ENCODE measurements at places on chromosomes 13 and 19.
A peak's percentile ranks its signal among the peaks of the same experiment; 100 is the strongest.

DNA sequence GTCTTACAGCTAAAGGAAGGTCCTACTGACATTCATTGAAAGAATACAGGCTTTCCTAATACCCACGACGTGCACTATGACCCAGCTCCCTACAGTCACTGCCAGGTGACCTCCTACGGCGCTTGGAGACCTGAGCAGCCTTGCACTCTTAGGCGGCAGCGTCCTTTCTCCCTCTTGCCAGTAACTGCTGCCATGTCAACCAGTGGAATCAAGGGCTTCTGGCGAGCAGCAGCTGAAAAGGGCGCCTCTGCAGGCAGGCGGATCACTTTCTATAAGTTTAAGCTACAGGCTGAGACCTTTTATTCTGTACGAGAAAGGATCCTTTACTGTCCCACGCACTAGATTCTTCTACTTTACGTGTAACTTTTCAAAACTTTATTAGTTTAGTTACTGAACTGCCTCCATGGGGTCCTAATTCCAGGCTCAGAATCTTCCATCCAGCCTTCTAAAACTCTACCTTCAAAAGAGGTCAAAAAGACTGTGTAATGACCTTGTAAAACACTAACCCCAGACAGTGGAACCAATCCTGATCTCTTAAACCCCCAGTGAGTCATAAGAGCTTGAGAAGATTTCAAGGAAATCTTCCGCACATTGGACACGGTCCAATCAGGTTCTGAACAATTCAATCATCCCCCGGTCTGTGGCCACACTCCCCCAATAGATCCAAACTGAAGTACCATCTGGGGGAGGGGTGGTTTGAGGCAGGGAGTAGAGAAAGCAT is 1.9 kb downstream of the KCTD12 start:
- no peak for DNase-seq

- no peak for DNase-seq
These were observed 104.4 kb downstream of the DOCK9 start for GRCh38 chr13:98873377-98874028.

DNA sequence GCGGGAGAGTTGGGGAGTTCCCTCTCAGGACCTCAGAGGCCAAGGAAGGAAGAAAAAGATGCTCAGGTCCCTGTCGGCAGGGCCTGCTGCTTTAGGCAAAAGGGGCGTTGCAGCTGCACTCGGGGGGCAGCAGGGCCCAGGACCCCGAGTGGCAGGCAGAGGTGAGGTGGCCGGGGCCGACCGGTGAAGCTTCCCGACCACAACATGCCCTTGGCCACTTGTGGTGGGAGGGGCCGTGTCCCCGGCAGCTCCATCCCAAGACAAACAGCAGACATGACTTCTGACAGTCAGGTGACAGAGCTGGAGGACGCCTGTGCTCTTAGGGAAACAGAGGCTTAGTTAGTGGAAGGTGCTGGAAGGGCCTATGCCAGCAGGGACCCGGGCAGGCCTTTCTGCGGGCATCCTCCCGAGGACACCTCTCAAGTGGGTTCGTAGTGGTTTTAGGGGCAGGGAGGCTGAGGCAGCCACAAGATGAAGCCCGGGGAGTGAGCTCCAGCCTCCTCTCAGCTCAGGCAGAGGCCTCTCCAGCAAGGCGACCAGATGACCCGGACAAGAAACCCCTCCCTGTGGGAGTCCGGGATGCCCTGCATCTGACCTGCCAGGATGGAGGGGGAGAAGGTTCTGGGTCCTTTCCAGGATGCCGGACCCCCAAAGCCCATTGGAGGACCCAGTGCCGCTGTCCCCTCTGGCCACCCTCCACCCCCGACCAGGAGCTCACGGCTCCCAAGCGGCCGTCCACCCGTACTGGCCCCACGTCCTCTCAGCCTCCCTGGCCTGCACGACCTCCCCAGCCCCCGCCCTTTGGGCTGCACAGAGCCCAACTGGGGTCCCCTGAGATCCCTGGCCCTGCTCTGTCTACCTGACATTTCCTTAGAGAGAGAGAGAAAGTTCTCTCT is 24.2 kb downstream of the BTBD2 start:
- DNase-seq, result no peak

GRCh38 chr13:40251343-40252032 is 415.0 kb downstream of the FOXO1 start:
- DNase-seq, result no peak

DNA sequence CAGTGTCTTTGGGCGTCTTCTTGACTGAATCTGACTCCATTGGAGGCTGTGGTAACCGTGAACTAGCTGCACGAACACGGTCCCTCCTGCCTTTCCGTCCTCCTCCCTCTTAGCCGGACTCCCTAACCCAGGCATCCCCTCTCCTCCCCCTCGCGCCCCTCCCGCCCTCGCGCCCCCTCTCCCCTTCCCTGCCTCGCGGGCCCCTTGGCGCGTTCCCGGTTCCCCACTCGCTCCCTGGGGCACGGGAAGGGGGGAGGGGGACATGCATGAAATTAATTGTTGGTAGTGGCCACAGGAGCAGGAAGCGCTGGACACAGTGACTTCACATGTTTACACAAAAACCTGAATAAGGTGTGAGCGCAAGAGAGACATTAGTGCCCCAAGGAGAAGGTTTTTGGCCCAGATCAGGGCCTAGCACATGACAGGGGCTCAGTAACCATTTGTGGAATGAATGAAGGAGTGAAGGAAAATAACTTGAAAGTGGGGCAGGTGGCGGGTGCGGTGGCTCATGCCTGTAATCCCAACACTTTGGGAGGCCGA is 279 bp downstream of the DMRTC2 start:
- DNase-seq, result no peak

- DNase-seq, result no peak
These were observed 76.7 kb downstream of the RASA3 start for GRCh38 chr13:114055766-114056165.

DNA sequence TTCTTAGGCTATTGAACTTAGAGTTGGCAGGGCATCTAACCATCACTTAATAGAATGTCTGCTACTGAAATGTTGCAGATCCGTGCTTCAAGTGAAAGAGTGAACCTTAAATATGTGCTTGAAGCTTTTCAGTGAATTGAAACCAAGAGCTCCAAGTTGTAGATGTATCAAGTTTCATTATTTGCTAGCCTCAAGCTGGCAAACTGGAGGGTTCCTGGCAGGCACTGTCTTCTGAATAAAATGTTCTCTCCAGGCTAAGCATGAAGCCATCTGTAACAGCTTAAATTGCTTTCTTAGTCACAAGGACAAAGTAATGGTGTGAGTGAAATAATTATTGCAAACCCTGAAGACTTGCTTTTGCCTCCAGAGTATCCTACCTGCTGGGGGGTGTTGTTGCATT is 415.0 kb upstream of the SPRY2 start:
- no peak for DNase-seq

DNA sequence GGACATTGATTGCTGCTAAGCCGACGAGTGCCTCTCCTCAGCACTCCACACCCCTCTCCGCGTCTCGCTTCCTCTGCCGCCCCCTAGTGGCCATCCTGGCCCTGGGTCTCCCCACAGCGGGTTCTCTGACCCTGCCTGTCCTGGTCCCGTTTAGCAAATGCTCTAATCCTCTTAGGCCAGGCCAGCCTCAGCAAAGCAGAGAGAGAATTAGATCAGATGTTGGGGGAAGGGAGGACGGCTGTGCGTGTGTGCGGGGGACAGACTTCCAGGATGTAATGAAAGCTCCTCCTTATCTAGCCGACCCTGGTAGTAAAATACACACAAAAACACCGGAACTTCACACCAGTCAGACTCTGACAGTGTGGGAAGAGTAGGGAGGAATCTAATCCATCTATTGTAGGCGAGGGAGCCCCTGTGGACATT is 4.5 kb downstream of the TPRX2 start:
- DNase-seq, result peak; percentile 95

DNA sequence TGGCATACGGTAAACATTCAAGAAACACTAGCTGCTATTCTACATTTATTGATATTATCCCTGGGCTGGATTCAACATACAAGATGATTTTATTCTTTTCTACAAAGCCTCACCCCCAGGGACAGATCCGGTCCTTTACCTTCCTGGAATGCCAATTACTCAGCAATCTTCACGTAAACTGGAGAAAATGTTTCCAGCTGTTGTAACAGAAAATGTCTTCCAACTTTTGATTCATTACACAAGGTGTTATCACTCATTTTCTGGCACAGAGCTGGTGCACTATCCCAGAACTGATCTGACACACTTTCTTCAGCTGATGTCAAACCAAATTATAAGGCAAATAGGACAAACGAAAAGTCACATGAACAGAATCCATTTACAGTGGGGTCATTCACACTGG is 33.1 kb downstream of the DCLK1 start:
- no peak for DNase-seq

DNA sequence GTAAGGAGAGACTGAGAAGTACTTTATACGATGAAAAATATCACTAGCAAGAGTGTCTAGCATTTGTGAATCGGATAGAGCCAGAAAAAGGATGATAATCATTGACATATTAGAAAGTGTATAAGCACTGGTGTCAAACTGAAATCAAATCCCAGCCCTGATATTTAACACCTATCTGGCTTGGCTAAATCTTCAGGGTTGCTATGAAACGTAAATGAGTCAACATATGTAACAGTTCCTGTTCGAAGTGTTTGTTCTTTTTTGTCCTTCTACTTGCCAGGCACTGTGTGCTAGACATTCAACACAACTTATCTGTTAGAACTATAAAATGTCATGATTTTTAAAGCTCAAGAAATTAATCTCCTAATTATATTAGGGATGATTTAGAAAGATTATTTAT is 40.8 kb downstream of the SERPINE3 start:
- no peak for DNase-seq

- DNase-seq, result no peak
These were observed 74.4 kb downstream of the SLITRK6 start for GRCh38 chr13:85724546-85725432.

DNA sequence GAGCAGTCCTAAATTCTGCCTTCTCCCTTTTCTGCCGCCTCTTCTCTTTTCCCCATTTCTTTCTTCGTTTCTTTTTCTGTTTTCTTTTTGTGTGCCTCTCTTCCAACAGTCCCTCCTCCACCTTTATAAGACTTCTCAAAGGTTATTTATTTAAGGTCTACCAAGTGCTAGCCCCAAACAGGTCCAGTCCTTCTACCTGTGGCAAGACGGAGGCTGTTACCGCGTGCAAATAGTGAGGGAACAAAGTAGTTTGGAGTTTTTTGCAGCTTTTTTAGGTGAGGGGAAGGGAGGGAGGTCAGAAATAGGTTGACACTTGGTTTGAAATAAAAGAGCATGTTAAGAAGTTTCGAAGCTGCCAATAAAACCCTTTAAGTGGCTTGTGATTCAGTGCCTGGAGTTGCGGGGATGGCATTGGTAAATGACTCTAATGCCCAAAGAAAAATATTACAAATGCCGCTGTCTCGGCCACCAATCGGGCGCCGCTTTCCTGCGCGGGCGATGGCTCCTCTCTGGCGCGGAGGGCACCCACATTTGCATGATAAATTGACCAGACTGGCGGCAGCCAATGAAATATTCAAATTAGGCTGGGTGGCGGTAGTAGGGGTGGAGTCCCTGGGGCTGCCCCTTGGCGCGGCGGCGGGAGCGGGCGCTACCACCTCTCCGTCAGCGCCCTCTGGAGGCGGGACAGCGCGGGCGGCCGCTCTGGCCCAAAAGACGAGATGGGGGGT is 7.5 kb upstream of the TSHZ3 start:
- no peak for DNase-seq

DNA sequence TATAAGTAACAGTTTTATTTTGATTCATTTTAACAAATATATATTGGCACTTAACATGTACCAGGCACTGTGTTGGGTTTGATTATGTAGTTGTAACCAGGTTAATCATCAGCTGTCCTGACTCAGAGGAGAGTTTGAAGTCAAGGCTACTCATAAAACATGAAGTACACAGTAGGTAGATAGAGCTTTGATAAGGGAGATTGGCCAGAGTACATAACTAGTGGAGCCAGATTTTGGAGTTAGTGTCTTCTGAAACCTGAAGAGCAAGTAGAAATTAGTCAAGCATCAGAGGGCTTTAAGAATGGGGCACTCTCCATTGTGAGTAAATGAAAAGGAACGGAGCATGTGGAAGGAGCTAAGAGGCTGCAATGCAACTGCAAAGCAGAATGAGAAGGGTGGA is 333.9 kb downstream of the RFC3 start:
- DNase-seq, result no peak

DNA sequence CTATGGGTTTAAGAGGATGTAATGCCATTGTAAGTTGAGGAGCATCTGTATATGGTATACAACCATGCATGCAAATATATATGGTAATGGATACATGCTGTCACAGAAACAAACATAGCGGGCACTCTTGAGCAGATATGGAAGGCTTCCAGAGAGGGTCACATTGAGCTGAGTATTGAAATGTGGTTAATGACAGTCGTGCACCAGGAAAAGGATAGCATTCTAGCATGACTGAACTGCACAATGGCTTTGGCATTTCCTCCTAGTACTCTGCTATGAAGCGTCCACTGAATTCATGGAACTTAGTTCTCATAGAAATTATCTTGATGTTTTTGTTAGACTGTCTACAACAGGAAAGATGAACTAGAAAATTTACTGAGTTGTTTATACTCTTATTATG is 25.2 kb downstream of the DGKH start:
- no peak for DNase-seq

GRCh38 chr19:17026706-17027534 is at the start of gene CPAMD8:
TSS of gene CPAMD8 (minus strand) at chr19:17026810. CDS start at chr19:17026642, 168 bp downstream.
- no peak for DNase-seq

- DNase-seq, result no peak
These were observed 2554.8 kb downstream of the PCDH9 start for GRCh38 chr13:64675255-64675892.

GRCh38 chr13:32976912-32977311 is 39.3 kb upstream of the KL start:
- peak; percentile 50 for DNase-seq

GRCh38 chr13:53238261-53238660 is 209.6 kb downstream of the OLFM4 start:
- no peak for DNase-seq

Measured in esophagus muscularis mucosa (tissue), 4 donors.